ENCODE measurements at places on chromosomes 16 and 17.

- no peak for DNase-seq
Measured at GRCh38 chr16:2686912-2687507, 4.7 kb downstream of the KCTD5 start.

- no peak for DNase-seq
Measured at GRCh38 chr17:63960006-63960405, 12.7 kb downstream of the SCN4A start.

- no peak for DNase-seq
Measured at GRCh38 chr17:50095626-50096037, 481 bp downstream of the PDK2 start.

DNA sequence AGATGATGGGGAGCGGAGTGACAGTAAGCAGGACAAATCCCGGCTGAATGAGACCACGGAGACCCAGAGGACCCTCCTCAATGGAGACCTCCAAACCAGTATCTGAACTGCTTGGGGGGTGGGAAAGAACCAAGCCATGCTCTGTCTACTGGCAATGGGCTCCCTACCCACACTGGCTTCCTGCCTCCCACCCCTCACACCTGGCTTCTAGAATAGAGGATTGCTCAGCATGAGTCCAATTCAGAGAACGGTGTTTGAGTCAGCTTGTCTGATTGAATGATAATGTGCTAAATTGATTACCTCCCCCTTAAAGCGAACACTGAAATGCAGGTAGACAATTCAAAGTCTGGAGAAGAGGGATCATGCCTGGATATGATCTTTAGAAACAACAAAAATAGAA is 5.5 kb downstream of the SSTR2 start:
- no peak for DNase-seq

All from sciatic nerve (tissue), 2 donors.